ENCODE measurements at places on chromosomes 16 and 17. TPM values are rescaled to one million over a fixed set of nuclear protein-coding genes. Genes with fewer than 3 reads are reported as not detected.

The EPX gene
- not detected for total RNA-seq

The SYNGR3 gene
- total RNA-seq: 18.1 TPM

The ZPBP2 gene
- total RNA-seq: not detected

The SCIMP gene
- not detected for total RNA-seq

The MILR1 gene
- total RNA-seq: not detected

- no peaks in the 10 kb centered on the region for H3K4me1 ChIP-seq
- H3K36me3 ChIP-seq: no peaks in the 10 kb centered on the region
- no peak for DNase-seq
- H3K27ac ChIP-seq: no peak overlapping the region
- H3K27me3 ChIP-seq: peaks cover 14% of the 10 kb centered on the region
Observed at GRCh38 chr17:7370853-7371252, 10.0 kb upstream of the TNK1 start.

DNA sequence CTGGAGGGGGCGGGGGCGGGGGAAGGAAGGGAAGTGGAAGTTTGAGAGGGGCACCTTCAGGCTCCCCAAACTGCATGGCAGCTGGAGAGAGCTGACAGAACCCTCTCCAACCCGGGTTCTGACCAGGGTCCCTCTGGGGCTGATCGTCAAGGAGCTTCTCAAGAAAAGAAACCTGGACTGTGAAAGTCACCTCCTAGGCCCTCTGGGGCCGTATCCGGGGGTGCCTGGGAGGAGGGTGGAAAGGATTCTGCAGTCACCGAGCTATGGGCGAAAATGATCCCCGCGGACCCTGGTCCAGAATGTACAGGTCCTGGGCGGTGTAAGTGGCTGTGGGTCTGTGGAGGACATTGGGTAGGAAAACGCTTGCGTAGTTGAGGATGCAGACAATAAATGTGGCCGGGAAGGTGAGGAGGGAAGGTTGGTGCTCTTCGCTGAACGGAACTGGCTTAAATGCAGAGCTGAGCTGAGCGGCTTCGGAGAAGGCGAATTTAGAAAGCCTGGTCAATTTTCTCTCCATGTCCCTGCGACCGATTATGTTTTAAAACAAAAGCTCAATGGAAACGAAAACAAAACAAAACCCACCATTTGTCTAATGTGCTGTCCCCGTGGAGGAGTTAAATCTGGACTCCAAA, 3.6 kb upstream of the LHX1 start:
- no peak for DNase-seq
- H3K27ac ChIP-seq: peak overlapping the region; percentile 12
- peak overlapping the region; percentile 30 for H3K4me3 ChIP-seq

DNA sequence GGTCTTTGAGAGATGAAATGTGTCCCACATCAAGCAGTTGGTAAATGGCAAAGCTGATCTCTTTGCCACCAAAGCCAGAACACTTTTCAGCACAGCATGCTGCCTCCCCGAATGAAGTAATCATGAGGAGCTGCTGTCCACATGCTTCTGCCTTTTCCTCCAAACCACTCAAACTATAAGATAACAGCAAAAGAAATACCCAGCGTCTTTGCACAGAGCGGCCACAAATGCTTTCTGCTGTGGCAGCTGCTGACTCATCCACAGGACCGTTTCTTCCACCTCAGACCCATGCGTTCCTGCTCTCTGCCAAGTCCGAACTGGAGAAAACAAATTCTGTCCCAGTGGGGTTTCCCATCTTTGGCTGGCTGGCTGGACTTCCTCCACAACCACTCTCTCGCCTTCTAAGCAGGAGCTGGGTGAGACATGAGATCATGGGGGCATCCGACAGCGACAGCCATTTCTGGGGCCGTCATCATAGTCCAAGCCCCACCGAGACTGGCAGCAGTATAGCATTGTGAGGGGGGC, 27.1 kb downstream of the TBC1D3B start:
- no peak overlapping the region for H3K27ac ChIP-seq
- H3K4me3 ChIP-seq: no peak overlapping the region
- H3K4me1 ChIP-seq: peaks cover 5% of the 10 kb centered on the region
- H3K36me3 ChIP-seq: no peaks in the 10 kb centered on the region

DNA sequence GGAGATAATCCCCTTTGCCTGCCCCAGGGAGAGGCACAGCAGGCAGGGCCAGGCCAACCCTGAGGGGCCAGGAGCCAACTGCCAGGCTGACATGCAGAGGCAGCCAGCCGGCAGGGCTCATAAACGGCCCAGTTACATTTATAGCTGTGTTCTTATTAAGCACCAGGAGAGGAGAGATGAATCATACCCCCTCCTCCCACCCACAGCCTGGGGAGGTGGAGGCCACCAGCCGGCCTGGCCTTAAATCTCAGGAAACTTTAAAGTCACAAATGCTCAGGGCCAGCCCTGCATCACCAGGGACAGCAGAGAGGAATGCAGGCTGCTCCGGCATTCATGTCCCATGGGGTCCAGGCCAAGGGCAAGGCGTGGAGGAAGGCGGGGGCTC, 177.2 kb downstream of the TMEM132E start:
- peaks cover 6% of the 10 kb centered on the region for H3K27me3 ChIP-seq
- H3K36me3 ChIP-seq: no peaks in the 10 kb centered on the region
- no peak overlapping the region for H3K4me3 ChIP-seq
- no peak for DNase-seq

- H3K4me1 ChIP-seq: peaks cover 10% of the 10 kb centered on the region
- no peak overlapping the region for H3K27ac ChIP-seq
Observed at GRCh38 chr17:65515959-65516948, 45.2 kb downstream of the AXIN2 start.

DNA sequence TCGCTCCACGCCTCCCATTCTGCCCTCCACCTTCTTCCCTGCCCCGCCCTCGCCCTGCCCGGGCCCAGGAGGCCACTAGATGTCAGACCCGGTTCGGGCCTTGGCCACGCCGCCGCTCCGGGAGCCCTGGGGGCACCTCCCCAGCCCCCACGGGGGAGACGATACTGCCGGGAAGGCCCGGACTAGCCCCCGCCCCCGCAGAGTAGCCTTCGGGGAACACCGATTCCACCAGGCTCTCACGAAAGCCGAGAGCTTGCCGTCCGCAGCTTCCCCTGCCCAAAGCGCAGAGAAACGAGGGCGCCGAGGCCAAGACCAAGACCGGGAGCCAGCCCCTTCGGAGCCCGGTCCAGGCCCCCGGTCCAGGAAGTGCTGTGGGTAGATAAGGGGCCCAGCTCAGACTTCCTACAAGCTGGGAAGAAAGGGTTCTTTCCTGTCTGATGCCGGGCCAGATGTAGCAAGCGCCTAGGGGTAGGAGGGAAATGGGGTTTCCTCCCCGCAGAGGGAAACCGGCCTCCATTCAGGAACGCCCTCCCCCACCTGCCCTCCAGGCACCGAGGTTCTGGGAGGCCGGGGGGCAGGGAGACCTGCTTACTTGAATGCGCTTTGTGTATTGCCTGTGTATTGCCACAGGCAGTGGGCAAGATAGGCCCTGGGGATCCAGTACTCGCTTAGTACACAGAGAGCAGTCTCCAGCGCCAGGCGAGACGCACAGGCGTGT, 806 bp upstream of the CYB561 start:
- H3K27ac ChIP-seq: peak overlapping the region; percentile 45
- peaks cover 22% of the 10 kb centered on the region for H3K27me3 ChIP-seq
- DNase-seq: peak; percentile 78
- H3K4me1 ChIP-seq: peaks cover 24% of the 10 kb centered on the region
- peak overlapping the region; percentile 52 for H3K4me3 ChIP-seq

Data from activated CD4-positive, alpha-beta T cell treated with anti-CD3 and anti-CD28 coated beads, Interleukin-2, amount 10 ng/mL, durations not matched to agents 24 days and 14 days (primary cell).